ENCODE measurements at places on chromosomes 2 and 18.
A peak's percentile ranks its signal among the peaks of the same experiment; 100 is the strongest.

- DNase-seq = peak; percentile 12
These were observed 67.4 kb downstream of the STEAP3 start for GRCh38 chr2:119290859-119291587.

DNA sequence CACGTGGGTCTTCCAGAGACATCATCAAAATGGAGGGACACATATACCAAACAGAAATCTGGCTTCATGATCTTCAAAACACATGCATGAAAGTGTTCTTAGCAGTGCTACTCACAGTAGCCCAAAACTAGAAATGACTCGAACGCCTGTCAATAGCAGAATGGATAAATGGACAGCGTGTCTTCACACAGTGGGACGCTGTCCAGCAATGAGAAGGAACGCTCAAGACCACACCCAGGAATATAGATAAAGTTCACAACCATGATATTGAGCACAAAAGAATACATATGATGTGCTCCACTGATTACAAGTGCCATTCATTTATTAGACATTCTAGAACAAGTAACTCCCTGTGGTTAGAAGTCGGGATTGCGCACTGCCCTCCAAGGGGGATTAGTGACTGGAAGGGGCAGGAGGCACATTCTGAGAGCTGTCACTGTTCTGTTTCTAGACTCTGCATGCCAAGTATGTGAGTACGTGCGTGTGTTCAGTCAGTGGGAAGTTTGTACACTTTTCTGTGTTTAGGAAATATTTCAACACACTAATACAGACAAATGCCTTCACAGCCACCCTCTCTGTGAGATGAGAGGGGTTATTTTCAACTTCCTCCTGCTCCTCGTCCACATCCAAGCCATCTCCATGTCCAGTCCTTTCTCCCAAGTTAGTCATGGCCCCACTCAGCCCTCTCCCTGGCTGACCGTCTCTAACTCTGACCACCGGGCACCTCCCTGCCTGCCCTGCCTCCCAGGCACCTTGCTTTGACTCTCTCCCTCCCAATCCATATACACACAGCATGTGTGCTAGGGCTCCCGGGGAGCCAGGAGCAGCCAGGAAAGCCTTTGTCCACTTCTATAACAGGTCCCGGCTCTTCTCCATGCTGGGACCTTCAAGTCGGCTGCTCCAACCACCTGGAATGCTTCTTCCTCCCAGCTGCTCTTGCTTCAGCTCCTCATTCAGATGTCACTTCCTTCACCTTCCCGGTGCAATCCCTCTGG lies 26.9 kb upstream of the TNS1 start:
- no peak for DNase-seq

- no peak for DNase-seq
These were observed 25.1 kb upstream of the IL1R1 start for GRCh38 chr2:102117472-102117858.

DNA sequence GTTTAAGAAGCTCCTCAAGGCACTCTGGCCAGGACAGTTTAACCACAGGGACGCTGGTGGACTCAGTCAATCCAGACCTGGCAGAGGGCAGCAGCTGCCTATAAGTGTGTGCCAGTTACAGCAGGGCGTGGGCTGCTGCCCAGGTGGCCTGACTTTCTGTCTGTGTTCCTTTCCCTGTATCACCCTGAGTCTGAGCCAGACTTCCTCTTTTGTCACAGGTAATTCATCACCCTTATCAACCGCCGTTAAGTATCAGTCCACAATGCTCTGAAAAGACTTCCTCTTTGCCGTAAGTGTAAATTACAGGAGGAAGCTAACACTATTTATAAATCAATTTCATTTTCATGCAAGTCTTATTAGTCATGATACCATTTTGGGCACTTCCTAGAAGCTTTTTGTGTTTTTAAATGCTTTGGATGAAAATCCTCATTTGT lies 7.0 kb downstream of the LPIN1 start:
- peak; percentile 92 for DNase-seq

- peak; percentile 34 for DNase-seq
These were observed 325.5 kb downstream of the AGPS start for GRCh38 chr2:177717831-177718618.

DNA sequence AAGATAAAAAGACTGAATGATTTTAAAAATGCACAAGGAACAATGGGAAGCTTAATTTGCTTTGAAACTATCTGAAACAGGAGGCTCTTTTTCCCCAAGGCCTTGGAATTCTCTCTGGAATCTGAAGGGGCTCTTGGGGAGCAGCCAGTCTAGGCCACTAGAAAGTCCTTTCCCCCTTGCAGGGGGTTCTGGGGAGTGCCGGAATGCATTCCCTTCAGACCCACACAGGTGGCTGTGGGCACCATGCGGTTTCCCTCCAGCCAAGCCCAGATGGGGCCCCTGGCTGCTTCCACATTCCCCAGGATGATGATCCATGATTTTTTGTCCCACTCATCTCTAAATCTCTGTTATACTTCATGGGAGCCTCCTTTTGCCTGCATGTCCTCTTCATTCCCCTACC lies 10.7 kb downstream of the GPR45 start:
- no peak for DNase-seq

GRCh38 chr18:28837100-28837499 lies 660.2 kb upstream of the CDH2 start:
- no peak for DNase-seq
